GM03348 (cell line): ENCODE measurements at places on chromosomes 1 and 21.
A peak's percentile ranks its signal among the peaks of the same experiment; 100 is the strongest.

GRCh38 chr1:64493831-64494230, 23.9 kb downstream of the CACHD1 start:
- no peak for DNase-seq

DNA sequence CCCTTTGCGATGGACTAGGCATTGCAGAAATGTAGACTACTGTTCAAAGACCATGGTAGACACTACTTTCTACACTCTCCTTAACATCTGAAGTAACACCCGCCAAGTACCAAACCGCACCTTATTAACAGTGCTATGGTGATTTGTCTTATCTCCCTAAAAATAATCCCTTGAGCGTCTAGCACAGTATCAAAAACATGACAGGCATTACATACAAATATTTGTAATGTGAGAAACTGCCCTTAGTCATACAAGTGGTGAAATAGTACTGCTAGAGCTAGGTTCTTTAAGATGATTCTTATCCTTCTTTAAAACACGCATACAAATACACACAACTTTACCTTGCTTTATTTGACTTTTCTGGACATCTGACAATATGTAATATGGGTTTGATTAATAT, 27.2 kb downstream of the PUM1 start:
- peak; percentile 41 for DNase-seq

DNA sequence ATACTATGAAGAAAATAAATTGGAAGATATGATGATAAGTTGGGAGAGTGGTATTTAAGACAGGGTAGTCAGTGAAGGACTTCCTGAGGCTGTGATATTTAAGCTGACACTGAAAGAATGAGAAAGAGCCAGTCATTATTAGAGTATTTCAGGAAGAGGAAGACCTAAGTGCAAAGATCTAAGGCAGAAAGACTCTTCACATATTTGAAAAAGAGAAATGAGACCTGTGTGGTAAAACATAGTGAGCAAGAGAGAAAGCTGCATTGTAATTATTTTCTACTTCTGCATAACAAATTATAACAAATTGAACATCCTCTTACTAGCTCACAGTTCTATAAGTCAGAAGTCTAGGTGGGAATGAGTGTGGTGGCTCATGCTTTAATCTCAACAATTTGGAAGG, 34.6 kb upstream of the DOCK7 start:
- DNase-seq: no peak

GRCh38 chr1:54375298-54375697, 30.9 kb downstream of the SSBP3 start:
- DNase-seq: no peak

GRCh38 chr1:22141554-22142314, 1.2 kb downstream of the WNT4 start:
- peak; percentile 22 for DNase-seq

- no peak for DNase-seq
Measured at GRCh38 chr1:203114202-203114601, 13.3 kb upstream of the ADORA1 start.

GRCh38 chr1:19612530-19612929, 31.6 kb upstream of the NBL1 start:
- DNase-seq: no peak

GRCh38 chr21:42124081-42124480, 53.0 kb downstream of the UMODL1 start:
- no peak for DNase-seq

- DNase-seq: no peak
Measured at GRCh38 chr1:203239526-203240305, 10.2 kb upstream of the CHIT1 start.

- peak; percentile 96 for DNase-seq
Measured at GRCh38 chr21:37220981-37221664, 46.0 kb downstream of the VPS26C start.

- DNase-seq: no peak
Measured at GRCh38 chr1:31416101-31416736, 3.2 kb downstream of the SERINC2 start.

GRCh38 chr1:9249534-9250410, 15.2 kb downstream of the H6PD start:
- peak; percentile 71 for DNase-seq

DNA sequence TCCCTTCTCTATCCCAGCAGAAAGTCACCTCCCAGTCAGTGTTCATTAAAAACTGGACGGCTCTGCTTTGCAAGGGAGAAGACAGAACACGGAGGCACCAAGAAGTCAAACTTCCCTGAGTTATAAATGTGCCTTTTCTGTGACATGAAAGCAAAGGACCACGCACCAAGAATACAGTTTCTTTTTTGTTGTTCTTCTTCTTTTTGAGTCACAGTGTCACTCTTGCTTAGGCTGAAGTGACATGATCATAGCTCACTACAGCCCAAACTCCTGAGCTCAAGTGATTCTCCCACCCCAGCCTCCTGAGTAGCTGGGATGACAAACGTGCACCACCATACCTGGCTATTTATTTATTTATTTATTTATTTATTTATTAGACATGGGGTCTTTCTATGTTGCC, 22.7 kb downstream of the GLUL start:
- DNase-seq: no peak

DNA sequence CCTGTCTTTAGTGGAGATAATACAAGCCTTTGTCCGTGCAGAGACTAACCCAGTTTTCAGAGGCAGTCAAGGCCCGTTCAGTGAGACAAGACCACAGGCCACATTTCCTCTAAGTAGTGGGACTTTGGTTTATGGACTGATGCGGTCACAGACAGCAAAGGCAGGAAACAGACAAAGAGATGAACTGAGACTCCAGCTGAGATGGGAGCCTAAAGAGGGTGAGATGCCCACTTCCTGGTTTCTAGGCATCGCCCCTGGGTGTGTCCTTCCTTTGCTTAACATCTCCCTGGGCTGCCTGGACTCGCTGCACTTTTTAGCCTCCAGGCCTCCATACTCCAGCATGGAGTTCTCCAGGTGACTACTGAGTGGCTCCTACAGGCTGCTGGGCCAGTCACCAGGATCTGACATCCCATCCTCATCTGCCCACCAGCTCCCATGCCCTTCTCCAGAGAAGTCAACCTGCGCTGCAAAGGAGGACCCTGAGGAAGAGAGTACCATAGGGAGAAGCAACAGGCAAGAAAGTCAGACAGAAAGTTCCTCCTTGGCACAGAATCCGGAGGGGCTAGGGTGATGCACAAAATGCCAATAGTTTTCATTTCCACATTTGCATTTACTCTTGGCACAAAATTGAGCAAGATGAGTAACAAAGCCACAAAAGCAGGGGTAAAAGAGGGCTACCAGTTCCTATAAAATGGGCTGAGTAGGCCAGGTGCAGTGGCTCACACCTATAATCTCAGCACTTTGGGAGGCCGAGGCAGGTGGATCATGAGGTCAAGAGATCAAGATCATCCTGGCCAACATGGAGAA, 15.1 kb downstream of the THEMIS2 start:
- DNase-seq: no peak

DNA sequence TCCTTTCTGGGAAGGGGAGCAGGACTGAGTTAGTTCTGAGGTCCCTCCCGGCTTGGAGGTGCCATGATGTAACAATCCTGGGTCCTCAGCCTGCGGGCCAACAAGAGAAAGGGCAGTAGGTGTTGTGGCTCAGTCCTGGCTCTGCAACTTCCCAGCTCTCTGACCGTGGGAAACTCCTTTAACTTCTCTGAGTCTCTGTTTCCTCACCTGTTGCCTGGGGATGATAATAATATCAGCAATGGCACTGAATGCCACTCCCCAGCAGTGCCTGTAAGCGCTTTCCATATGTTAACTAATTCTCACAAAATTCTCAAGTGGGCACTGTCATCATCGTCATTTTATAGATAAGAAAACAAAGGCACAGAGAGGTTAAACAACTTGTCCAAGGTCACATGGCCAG, 2.3 kb downstream of the PADI3 start:
- no peak for DNase-seq

DNA sequence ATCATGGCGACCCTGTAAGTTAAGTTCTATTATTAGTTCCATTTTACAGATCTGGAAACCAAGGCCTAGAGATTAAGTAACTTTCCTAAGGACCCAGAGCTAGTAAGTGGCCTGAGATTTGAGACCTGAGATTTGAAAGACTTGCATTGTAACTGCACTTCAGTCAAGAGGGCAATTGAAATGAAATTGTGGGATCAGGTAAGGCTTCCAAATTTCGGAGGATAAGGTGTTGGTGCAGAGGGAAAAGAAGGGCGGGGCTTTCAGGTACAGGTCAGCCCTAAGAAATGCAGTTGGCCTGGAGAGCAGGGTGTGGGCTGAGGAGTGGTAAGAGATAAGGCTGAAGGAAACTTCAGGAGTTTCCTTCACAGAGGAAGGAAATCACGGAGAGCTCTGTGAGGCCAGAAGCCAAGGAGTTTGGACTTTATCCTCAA, 51.1 kb downstream of the SLC16A1 start:
- DNase-seq: no peak

DNA sequence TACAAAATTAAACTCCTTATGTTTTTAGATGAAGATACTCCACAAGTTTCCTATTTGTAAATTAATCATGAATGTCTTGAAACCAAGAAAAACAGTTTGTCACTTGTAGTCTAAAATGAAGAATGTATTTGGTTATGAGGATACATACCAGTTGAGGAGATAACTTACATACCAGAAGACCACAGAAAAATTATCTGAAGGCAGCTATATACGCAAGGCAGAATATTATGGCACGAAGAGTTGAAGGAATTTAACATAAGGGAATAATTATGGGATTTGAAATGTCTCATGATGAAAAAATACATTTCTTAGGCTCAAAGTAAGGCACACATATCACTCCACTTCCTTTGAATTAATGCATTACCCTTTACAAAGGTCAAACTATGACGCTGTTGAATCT, 73.3 kb downstream of the IFI44 start:
- peak; percentile 44 for DNase-seq

DNA sequence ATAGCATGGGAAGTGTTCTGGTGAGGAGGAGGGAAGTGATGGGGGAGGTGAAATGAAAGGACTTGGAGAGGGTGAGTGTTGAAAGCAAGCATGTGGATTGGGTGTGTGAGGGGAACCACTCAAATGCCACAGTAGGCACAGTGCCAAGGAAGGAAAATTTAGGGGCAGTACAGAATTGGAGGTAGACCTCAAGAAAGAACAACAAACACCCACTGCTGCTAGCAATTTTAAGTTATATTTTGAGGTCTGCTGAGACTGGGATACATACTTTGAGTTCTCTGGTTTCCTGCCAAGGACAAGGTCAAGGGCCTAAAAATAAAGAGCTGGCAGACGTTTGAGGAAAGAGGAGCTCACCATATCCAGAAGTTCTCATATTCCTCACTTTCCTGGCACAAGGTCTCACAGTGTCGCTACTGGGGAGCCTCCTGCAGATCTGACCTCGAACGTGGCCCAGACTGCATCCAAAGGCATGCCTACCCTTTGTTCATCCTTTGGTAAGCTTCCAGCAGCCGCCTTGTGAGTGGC, 104.0 kb downstream of the BRINP2 start:
- DNase-seq: peak; percentile 65

DNA sequence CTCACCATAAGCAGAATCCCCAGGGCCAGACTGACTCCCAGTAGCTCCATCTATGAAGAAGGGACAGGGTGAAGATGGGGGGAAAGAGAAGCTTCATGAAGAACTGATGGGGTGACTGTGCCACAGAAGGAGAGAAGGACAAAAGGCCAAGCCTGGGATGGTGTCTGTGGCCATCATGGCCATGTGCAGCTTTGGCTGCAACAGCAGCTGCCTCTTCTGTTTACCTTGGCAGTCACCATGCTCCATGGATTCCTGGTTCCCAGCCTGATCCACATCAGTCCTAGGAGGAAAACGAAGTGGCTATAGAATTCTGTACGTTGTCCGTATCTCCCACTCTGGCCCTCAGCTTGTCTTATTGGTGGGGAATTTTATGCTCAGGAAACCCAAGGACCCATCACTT, 12.0 kb downstream of the SEMA6C start:
- no peak for DNase-seq

GRCh38 chr1:174809755-174810280, 189.9 kb upstream of the CACYBP start:
- no peak for DNase-seq
